ENCODE measurements at places on chromosomes 6 and 20.

DNA sequence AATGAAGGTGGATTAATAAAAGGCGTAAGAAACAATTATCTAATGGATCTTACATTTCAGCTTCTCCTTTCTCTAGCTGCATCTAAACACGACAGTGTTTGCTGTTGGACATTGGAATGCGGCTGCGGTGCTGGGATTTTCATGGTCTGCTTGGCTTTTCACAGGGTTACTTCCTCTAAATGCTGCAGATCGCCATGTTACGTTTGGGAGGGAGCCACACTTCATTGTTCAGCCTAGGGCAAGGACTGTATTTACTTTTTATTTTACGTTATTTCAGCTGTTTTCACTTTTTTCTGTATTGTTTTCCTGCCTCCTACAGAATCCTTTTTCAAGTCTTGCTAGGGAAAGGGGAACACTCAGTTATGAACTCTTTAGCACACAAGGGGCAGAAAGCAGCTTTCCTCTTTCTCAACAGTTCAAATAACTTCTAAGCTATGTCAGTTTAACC lies 97.9 kb upstream of the MTHFD1L start:
- no peak for DNase-seq

- DNase-seq: peak; percentile 45
Observed at GRCh38 chr6:167420858-167421766, 96.2 kb downstream of the TTLL2 start.

DNA sequence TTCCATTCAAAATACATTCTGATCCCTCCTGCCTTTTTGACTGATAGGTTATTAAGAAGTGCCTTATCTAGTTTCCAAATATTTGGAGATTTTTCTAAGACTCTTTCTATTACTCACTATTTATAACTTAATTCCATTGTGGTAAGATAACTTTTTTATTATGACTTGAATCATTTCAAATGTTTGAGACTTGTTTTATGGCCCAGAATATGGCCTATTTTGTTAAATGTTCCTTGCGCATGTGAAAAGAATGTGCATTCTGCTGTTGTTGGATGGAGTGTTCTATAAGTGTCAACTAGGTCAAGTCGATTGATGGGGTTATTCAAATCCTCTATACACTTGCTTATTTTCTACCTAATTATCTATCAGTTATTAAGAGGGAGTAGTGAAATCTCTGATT lies 13.1 kb upstream of the TCP11 start:
- no peak for DNase-seq

- no peak for DNase-seq
Observed at GRCh38 chr6:32491700-32492099, 38.4 kb downstream of the HLA-DRB5 start.

- DNase-seq: no peak
Observed at GRCh38 chr6:124943658-124944057, 18.6 kb upstream of the RNF217 start.

- DNase-seq: no peak
Observed at GRCh38 chr6:15580326-15580725, 82.5 kb downstream of the DTNBP1 start.

DNA sequence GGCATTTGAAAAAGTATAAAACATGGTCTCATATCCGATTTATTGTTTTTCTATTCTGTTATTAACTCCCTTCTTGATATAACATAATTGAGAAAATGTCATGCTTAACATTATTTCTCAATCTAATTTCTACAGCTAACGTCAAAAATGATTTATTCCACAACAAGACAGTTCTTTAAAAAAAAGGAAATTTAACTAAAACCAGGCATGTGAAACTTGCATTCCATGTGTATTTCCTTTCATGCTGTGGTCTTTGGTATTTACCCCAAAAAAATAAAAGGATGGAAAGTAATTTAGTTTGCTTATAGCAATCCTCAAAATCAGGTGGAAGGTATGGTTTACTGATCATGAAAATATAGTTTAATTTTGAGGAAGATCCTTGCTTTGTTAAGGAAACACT lies 142.8 kb downstream of the COL21A1 start:
- DNase-seq: no peak

DNA sequence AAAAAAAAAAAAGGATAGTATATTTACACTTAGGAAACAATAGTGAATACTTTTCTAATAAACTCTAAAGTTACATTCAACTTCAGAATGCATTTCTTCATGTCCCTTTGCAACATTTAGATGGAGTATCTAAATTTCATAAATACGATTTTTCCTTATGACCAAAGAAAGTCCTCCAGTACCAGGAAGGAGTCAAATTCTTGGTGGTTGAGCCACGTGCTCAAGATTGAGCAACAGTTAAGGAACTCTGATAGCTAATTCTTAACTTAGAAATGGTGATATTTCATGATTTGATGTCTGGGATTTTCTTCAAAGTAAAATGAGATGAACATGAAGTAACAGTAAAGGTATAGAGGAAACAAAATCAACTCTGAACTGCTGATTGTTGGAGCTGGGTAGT lies 92.7 kb downstream of the SASH1 start:
- no peak for DNase-seq

Data from GM20000 (cell line).